ENCODE measurements at places on chromosomes 6 and 20.

- no peak for DNase-seq
Observed at GRCh38 chr6:45813943-45814342, 201.7 kb downstream of the CLIC5 start.

DNA sequence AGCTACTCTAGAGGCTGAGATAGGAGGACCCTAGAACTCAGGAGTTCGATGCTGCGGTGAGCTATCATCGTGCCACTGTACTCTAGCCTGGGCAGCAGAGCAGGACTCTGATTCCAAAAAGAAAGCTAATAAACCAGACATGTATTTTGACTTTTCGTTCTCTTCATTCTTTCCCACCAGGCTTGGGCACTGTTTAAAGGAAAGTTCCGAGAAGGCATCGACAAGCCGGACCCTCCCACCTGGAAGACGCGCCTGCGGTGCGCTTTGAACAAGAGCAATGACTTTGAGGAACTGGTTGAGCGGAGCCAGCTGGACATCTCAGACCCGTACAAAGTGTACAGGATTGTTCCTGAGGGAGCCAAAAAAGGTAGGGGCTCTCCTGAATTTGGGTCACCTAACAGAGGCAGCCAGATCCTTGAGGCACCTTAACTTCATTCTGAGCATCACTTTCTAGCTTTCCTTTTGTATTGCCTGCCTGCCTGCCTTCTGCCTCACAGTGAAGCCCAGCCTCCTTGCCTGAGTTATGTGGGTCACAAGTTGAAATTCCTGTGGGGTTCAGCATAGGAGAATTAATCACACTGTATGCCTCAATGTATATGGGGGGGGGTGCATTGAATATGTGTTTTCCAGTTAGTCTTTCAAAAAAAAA lies 3.2 kb downstream of the IRF4 start:
- no peak for DNase-seq

- DNase-seq: peak; percentile 51
Observed at GRCh38 chr20:33709905-33710541, 10.1 kb downstream of the PXMP4 start.

DNA sequence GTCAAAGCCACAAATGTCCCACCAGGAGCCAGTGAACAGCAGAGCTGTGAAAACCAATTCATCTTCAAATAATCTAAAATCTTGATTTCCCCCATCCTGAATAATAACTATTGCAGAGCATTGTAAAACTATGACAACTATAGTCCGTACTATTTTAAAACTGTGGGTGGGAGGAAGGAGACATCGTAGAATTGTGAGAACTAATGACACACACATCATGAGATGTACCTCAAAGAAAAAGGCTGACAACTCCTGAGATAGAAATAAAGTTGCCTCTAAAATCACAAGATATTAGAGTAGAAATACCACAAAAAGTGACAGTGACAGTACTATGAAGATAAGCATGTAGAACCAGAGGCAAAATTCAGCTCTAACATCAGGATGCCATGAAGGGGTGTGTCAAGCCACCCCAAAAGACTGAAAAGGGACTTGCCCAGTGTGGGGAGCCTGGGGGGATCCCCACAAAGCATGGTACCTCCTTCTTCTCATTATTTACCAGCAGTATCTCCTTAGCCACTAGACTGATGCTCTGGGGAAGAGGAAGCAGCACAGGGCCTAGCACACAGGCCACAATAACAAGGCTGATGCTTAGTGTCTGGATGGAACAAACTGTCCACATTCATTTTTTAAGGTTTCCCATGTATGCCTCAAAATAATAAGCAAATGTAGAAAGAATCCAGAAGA lies 13.4 kb downstream of the NAPB start:
- DNase-seq: no peak

- no peak for DNase-seq
Observed at GRCh38 chr6:12916006-12916405, 199.4 kb downstream of the PHACTR1 start.

- DNase-seq: no peak
Observed at GRCh38 chr20:50442512-50442911, 67.7 kb upstream of the PTPN1 start.

Measured in NCI-H69 (cell line).